ENCODE measurements at places on chromosomes 5 and 9.
A peak's percentile ranks its signal among the peaks of the same experiment; 100 is the strongest.

GRCh38 chr5:74382987-74383593, 257.4 kb downstream of the ENC1 start:
- DNase-seq, result peak; percentile 81

DNA sequence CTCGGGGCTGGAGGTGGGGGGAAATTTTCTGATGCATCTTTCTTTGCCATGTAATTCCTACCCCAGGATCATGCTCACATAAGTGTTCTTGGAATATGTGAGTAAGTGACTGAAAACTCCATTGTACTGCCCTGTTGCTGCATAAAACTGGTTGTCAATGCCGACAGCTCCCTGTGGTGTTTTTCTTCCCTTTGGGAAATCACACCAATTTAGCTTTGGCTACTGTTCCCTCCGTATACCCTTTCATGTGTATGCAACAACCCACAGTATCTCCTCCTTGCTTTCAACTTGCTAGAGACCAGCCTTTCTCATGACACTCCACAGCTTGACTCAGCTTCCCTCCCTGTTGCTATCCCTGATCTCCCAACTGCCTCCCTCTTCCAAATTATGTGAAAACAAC, 240.6 kb downstream of the TRIM32 start:
- no peak for DNase-seq

DNA sequence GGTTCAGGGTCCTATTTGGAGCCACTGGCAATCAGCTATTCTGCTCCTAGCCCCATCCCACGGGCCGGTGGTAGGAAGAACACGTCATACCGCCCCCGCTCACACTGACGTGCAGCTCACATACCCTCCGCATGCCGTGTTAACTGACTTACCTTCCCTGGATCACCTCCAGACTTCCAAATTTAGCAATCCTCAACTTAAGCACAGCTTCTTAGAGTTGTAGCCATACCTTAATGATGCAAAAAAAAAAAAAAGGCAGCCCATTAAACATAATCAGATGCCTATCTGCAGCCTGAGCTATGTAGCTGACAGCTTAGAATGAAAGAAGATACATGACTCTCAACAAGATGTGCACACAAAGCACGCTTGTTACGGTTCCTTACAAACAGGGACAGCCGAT, 93.0 kb downstream of the IRX2 start:
- peak; percentile 87 for DNase-seq

DNA sequence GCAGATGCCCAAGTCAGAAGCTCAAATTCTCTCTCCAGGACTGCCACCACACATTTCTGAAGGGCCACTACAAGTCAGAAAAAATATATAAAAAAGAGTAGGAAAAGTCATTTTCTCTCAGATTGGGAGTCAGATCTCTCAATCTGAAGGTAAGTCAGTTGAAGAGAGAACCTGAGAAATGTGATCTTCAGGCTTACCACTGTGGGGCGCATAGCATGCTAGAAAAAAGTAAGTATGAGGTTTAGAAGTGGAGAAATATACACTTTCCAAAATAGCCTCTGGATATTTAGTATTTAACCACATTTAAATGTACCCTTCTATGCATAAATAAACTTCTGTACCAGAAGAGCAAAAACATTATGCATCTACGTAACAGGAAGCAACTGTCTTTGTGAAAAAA, 800.7 kb upstream of the CTNND2 start:
- DNase-seq, result no peak

GRCh38 chr9:123364241-123364824, 8.3 kb downstream of the CRB2 start:
- peak; percentile 57 for DNase-seq

DNA sequence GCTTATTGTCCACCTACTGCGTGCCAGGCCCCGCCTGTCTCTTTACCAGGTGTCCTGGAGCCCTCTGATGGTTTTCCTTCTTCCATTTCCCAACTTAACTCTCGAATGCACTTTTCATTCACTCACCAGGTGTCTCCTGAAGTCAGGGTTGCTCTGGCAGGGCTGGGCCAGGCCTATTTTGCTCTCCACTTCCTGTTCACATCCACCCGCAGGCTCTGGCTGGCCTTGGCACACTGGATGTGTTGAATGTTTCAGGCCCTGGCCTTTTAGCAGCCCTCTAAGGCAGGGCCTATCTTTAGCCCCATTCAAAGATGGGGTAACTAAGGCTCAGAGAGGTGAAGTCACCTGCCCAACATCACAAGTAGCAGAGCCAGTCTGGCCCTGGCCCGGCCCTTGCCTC, 16.4 kb downstream of the LRRC8A start:
- DNase-seq, result no peak

DNA sequence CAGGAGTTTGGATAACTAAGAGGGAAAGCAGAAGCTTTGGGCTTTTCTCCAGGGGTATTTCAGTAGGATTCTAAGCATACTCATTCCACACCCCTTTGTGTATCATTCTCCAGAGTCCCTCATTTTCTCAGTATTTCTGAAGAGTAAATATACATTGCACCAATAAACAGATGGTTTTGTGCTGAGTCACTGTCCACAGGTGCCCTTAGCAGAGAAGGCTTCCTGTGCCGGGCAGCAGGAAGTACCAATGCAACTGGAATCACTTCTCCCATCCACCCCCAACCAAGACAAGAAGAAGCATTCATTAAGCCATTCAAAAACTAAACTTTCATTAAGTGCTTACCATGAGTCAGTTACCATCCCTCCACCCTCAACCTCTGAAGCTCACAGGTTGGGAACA, 3.6 kb upstream of the CCNJL start:
- DNase-seq, result peak; percentile 24

- no peak for DNase-seq
Measured at GRCh38 chr9:37197158-37198038, 77.0 kb downstream of the ZCCHC7 start.

- DNase-seq, result no peak
Measured at GRCh38 chr5:2465383-2465782, 286.1 kb downstream of the IRX2 start.

DNA sequence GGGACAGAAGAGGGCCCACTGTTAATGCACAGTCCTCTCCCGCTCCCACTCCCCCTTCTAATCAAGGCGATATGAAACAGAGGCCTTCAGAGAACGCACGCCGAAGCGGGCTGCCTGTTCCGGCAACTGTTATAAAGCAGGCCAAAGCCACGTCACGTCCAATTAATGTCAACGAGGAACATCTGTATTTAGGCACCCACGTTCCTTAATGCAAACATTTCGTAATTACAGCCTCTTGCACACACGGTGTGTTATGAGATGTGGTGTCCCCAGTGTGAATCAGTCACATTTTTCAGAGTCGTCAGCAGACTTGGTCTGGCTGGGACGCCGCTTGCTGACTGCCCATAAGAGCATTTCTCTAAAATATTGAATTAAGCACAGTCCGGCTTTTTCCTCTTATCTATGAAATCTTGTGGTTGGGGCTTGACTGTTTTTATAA, 339.0 kb downstream of the NSG2 start:
- DNase-seq, result peak; percentile 89

GRCh38 chr9:123678038-123678877, 251.7 kb downstream of the DENND1A start:
- no peak for DNase-seq

DNA sequence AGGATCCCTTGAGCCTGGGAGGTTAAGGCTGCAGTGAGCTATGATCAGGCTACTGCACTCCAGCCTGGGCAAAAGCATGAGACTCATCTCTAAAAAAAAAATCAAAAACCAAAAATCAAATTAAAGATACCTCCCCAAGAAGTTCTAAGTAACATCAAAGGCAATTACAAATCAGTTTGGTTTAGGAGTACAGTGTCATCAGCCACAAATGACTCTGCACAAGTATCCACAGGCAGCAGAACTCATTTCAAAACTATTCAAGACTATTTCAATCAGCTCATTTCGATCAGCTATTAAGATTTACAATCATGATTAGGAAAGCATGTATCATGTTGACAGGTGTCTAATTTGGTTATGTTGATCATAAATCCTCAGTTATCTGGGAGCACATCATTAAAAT, 19.1 kb downstream of the TRMO start:
- no peak for DNase-seq

DNA sequence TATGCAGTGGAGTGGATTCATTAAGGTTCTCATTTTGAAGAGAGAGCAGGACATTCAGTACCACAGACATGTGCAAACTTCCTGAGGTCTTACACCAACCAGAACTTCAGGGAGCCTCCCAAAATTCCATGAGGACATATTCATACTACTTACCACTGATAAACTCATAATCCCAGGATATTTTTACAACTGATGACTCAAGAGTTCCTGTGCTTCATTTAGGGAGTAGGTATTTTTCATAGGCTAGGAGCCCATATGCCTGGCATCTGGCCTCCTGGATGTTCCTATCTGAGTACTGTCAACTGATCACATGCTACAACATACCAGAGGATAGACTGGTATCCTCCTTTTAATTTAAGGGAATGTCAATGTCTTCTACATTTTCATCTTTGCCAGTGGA, 578.0 kb downstream of the EFNA5 start:
- DNase-seq, result peak; percentile 19

- no peak for DNase-seq
Measured at GRCh38 chr9:135043345-135043744, 44.1 kb upstream of the OLFM1 start.

- DNase-seq, result no peak
Measured at GRCh38 chr5:115469904-115470516, 74.6 kb downstream of the FEM1C start.

DNA sequence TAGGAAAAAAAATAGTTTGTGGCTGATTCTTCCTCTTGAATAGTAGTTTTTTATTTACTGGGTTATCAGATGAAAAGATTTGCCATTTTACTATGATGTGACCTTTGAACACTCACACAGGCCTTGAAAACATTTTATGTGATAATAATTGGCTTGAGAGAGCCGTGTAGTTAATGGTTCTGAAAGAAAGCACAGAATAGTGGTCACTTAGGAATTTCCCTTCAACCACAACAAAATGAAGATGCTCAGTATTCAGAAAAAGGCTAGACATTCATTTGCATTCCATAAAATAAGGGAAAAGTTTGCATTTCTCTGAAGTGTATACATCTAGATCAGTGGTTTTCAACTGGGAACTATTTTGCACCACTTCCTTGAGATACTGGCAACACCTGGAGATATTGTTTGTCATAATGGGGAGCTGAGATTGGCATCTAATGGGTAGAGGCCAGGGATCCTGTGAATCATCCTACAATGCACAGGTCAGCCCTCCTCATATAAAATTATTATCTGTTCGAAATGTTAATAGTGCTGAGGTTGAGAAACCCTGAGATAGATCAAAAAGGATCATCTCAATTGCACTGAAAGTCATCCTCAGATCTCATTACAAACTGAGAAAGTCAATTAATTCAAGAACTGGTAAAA, 446.4 kb upstream of the CCNG1 start:
- no peak for DNase-seq

DNA sequence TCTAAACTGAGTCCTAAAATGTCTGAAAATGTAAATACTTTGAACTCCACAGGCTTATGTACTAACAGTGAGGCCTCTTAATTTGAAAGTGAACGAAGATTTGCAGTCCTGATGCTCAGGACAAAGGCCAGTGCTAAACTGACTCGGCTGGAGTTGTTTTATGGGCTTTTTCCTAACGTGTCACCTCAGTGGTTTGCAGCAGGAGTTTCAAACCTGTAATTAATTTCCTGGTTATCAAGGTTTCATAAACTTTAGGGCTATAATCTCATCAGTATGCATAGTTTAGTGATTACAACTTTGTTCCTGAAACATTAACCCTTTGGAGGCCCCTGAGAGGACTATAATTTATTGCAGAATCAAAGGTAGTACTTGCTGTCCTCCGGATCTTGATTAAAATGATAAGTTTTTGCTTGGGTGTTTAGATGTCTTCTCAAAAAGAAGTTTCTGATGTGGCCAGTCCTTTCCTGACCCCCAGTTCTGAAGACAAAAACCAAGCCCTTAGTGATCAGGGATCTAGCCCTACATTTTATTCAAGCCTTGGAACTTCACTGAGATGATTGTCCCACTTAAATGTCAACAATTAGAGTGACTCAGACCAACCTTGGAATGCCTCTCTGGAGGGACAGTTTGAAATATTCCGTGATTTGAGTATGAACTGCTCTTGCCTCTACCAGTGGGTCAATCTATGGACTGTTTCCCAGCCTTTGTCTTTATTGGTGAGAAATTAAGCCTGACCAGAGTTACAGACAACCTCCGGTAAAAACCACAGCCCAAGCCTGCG, 11.1 kb upstream of the S100Z start:
- DNase-seq, result peak; percentile 70

DNA sequence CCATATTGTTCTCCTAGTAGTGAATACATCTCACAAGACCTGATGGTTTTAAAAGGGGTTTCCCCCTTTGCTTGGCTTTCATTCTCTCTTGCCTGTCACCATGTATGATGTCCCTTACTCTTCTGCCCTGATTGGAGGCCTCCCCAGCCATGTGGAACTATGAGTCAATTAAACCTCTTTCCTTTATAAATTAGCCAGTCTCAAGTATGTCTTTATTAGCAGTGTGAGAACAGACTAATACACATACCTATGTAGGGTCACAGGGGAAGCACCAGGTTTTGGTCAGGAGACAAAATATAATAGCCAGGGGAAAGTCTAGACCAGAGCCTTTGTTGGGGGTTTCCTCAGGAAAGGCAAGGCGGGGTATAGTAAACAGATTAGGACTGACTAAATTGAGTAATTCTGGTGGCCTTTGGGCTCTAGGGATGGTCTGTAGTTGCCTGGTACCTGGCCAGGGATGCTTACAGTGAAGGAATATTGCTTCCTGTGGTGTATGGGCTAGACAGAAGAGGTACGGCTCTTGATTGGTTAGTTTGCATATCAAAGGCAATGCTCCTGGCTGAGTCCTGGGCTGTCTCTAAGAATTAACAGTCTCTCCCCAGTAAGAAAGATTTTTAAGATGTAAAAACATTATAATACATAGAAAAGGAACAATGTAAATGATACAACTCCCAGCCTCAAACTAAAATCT, 254.5 kb downstream of the ELAVL2 start:
- DNase-seq, result no peak

GRCh38 chr9:109117856-109118807, 1.6 kb downstream of the TMEM245 start:
- DNase-seq, result peak; percentile 89

- DNase-seq, result peak; percentile 86
Measured at GRCh38 chr5:98769210-98769958, 4.1 kb upstream of the RGMB start.

- peak; percentile 7 for DNase-seq
Measured at GRCh38 chr5:98624145-98624880, 149.2 kb upstream of the RGMB start.

GRCh38 chr9:96067600-96067999, 192.1 kb downstream of the ERCC6L2 start:
- DNase-seq, result no peak

DNA sequence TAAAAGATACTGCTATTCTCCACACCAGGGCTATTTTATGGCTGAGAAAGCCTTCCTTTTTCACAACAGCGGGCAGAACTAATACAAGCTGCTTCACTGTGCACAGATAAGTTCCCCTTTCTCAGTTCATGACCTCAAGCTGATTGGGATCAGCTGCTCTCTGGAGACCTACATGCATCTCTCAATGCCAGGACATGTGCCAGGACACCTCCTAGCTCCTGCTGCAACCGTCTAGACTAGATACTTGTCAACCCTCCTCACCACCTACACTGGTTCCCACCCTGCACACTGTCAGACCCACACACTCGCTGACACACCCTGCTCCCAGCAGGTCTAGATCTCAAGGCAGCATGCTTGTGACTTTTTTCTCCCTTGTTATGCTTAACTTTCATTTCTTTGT, 39.8 kb downstream of the STARD4 start:
- no peak for DNase-seq

Measured in fibroblast of skin of right quadriceps (primary cell).